Immature natural killer cell (primary cell): ENCODE measurements at places on chromosomes 1 and 21.

DNA sequence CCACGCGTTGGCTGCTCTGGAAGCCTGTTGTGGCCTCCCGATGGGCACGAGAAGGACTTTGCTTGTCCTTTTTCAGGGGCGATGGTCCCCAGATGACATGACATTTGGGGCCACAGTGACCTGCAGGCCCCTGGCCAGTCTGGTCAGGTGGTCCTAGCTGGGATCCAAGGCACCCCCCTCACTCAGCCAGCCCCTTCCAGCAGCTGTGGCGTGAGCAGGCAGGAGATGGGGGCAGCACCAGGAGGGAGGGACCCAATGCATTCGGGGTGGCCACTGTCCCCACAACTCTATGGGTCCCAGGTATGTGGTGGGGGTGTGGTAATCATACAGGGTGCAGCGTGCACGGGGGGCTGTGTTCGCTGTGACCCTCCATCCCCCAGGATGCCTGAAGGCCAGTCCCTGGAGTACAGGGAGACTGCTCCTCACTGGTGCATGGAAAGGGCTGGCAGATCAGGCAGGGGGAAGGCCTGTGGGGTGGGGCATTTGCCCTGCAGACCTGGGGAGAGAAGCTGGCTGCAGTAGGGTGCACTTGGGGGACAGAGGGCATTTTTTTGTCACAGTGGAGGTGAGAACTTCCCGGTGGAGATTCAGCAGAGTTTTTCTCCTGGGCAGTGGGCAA lies 31.7 kb downstream of the WNT3A start:
- no peaks in the 10 kb centered on the region for H3K4me1 ChIP-seq
- peaks cover 9% of the 10 kb centered on the region for H3K27me3 ChIP-seq
- H3K4me3 ChIP-seq = no peak overlapping the region
- no peak overlapping the region for H3K27ac ChIP-seq
- H3K36me3 ChIP-seq = no peaks in the 10 kb centered on the region

- no peak for DNase-seq
- no peak overlapping the region for H3K27ac ChIP-seq
- H3K4me3 ChIP-seq = no peak overlapping the region
- no peaks in the 10 kb centered on the region for H3K4me1 ChIP-seq
- H3K27me3 ChIP-seq = no peaks in the 10 kb centered on the region
These were observed 269.7 kb downstream of the LMO4 start for GRCh38 chr1:87598429-87598828.

DNA sequence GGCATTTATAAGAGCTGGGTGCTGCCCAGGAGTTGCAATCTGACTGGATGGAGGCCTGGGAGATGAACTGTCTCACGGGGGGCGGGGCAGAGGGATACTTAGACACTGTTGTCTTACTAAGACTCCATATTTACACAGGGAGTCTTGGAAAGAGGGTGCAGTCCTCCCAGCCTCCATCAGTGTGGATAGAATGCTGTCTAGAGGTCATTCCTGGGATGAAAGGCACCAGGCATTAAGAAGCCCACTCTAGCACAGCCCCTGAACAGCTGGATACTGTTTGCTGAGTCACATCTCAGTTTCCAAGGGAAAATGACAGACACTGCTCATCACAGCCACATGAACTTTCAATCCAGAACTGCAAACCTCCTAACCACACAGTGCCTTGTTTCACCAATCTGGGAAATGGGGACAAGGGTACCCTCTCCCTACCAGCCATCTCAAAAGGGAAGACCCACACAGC lies 43.3 kb downstream of the SSBP3 start:
- H3K36me3 ChIP-seq = no peaks in the 10 kb centered on the region
- peaks cover 94% of the 10 kb centered on the region for H3K4me1 ChIP-seq
- H3K27me3 ChIP-seq = no peaks in the 10 kb centered on the region

DNA sequence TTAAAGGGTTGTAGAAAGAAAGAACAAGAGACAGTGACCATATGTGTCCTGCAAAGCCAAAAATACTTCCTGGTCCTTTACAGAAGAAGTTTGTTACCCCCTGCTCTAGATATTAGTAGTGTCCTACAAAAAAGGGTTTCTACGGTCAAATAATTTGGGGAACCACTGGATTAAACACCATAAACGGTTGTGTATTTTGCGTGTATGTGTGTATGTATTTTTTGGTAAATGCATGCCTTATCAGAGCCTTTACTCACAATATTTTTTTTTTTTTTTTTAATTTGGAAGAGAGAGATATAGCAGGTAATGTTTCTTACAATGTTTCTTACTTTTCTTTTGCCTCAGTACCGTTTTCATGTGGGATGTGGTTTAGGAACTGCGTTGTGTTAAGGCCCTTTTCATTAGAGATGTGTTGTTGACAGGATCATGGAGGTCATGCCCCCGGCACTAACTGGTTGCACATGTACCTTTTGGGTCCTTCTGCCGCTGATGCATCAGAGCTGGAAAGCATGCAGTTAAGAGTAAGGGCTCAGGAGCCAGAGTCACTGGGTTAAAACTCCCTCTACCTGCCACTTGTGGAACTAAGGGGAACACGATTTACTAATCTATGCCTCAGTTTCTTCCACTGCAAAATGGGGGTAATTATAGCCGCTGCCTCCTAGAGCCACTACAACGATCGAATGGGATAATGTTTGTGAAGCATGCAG lies 234.6 kb upstream of the KAZN start:
- H3K4me3 ChIP-seq = no peak overlapping the region
- no peak for DNase-seq
- no peaks in the 10 kb centered on the region for H3K4me1 ChIP-seq
- peaks cover 7% of the 10 kb centered on the region for H3K27me3 ChIP-seq

- H3K4me3 ChIP-seq = no peak overlapping the region
- DNase-seq = no peak
- H3K27me3 ChIP-seq = peaks cover 3% of the 10 kb centered on the region
- no peak overlapping the region for H3K27ac ChIP-seq
- H3K36me3 ChIP-seq = no peaks in the 10 kb centered on the region
These were observed 80.5 kb downstream of the MIS18A start for GRCh38 chr21:32198384-32198783.
